ENCODE measurements at places on chromosomes 7 and 10. TPM values are rescaled to one million over a fixed set of nuclear protein-coding genes. Genes with fewer than 3 reads are reported as not detected.

Gene RTKN2
- 26.6 TPM for total RNA-seq

Gene SPDYE8
- total RNA-seq: not detected

Gene PLAC9
- total RNA-seq: 2.0 TPM

Gene TAS2R4
- total RNA-seq: not detected

Gene CRYGN
- total RNA-seq: not detected

Gene WASL
- 8.5 TPM for total RNA-seq

Gene HOXA10
- 46.1 TPM for total RNA-seq

Gene ZNF117
- 1.9 TPM for total RNA-seq

Gene DOCK4
- 25.4 TPM for total RNA-seq

Gene NUTM2B
- total RNA-seq: 1.4 TPM

Gene MKI67
- total RNA-seq: 84.9 TPM

Gene HOXA7
- total RNA-seq: 2.6 TPM

Gene SPACDR
- 0.11 TPM for total RNA-seq

Gene TCAF2
- total RNA-seq: 9.7 TPM

Gene CCDC172
- not detected for total RNA-seq

Gene RELN
- total RNA-seq: 15.8 TPM

Gene BTBD16
- not detected for total RNA-seq

Gene AASS
- total RNA-seq: 1.3 TPM

Gene AQP1
- total RNA-seq: 1.2 TPM

Gene OGDHL
- 2.6 TPM for total RNA-seq

Gene IL6
- 110 TPM for total RNA-seq

Gene CACNB2
- 0.07 TPM for total RNA-seq

Gene OR2A7
- 0.69 TPM for total RNA-seq

Gene ANKRD30A
- 0.12 TPM for total RNA-seq

Gene PLPP4
- 10.7 TPM for total RNA-seq

Gene HOXA5
- total RNA-seq: 7.5 TPM

Gene CDHR1
- not detected for total RNA-seq

Gene RNF133
- total RNA-seq: 0.26 TPM

Gene OIT3
- not detected for total RNA-seq

Gene FAM237B
- total RNA-seq: not detected

Gene THSD7A
- total RNA-seq: 0.06 TPM

Gene MDFIC
- 31.6 TPM for total RNA-seq

Gene CREB5
- 5.2 TPM for total RNA-seq

Gene OR13A1
- total RNA-seq: 0.04 TPM

Gene AKR1D1
- not detected for total RNA-seq

Gene PDLIM1
- 28.2 TPM for total RNA-seq

Gene RBP3
- not detected for total RNA-seq

Gene KLF14
- not detected for total RNA-seq

Gene PVRIG
- not detected for total RNA-seq

Gene KCNMA1
- 143 TPM for total RNA-seq

Gene CALML5
- not detected for total RNA-seq

Gene SHTN1
- total RNA-seq: 9.0 TPM

Gene ZNF804B
- not detected for total RNA-seq

Gene EFCAB10
- total RNA-seq: 0.18 TPM

Gene GHRHR
- not detected for total RNA-seq

Gene GPER1
- 4.9 TPM for total RNA-seq

Gene SPRN
- total RNA-seq: not detected

Measured in PC-3 (cell line).